Activated CD4-positive, alpha-beta T cell treated with anti-CD3 and anti-CD28 coated beads for 36 hours (primary cell): ENCODE measurements at places on chromosomes 6 and 20. TPM values are rescaled to one million over a fixed set of nuclear protein-coding genes. Genes with fewer than 3 reads are reported as not detected.

Gene CARMIL1
- total RNA-seq: 4.9 TPM

Gene FAM217A
- total RNA-seq: not detected

Gene JPH2
- 0.07 TPM for total RNA-seq

Gene PI16
- total RNA-seq: 1.9 TPM

Gene PTCHD4
- not detected for total RNA-seq
